ENCODE measurements at places on chromosomes 2 and 18.

DNA sequence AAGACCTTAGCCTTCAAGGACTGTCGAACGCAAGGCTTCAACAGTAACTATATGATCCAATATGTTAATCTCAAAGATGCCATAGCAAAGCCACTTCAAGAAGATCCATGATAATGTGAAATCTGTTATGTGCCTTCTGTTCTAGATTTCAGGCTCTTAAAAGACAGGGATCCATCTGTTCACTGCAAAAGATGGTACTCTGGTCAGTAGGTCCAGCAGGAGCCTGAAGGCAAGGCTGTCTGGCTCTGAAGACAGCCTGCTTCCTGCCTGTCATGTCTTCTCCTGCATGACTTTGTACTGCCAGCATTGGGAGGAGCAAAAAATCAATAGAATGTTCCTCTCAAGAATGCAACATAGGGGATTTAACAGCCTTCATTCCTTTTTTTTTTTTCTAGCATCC is 270.8 kb upstream of the PARD3B start:
- no peak for DNase-seq

DNA sequence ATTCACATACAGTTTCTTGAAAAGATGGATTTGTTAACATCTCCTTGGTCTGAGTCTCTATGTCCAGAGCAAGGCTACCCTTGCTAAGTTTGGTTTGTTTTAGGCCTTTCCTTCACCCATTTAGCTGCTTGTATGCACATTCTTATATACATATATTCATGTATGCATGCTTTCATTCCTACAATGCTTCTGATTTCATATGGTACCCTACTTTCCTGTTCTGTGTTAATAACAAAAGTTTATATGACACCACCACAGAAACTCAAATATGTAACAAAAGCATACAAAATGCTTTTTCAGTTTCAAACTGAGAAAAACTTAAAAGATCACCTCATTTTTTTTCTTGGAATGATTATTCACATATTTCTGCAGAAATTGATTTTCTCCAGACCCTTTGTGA is 39.4 kb downstream of the OSGEPL1 start:
- DNase-seq = peak; percentile 53

DNA sequence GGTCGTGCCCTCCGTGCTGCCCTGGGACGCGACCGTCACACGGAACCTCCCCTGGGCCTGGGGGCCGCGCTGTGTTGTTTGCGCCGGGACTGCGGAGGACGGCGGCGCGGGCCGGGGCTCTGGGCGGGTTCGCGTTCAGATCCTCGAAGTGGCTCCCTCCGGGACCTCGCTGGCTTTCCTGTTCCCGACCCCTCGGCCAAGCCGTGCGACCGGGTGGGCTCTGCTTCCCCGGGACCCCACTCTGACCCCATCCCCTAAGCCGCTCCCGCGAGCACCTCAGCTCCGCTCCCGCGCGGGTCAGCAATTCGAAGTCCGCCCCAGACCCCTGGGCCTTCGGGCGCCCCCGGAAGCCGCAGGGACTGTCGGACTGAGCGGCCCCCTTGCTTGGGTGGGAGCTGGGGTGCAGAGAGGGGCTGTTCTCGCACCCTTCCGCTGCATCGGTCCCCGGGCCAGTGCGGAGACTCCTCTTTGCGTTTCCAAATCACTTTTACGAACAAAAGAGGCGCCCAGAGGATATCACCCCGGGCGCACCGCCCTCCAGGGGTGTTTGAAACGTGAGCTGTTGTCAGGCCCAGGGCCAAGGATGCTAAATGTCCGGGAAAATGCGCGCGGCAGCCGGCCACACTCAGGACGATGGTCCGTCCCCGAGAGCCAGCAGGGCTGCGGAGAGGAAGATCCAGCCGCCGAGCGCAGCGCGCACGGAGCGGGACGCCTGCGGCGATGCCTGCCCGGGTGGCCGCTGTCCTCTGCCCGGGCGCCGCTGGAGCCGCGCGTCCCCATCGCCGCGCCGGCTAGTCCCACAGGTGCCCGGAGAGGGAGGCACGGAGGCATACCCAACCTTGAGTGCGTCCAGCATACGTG is 73.5 kb downstream of the ZCCHC2 start:
- no peak for DNase-seq

- DNase-seq = no peak
Measured at GRCh38 chr2:94602466-94602865, 268.8 kb upstream of the TEKT4 start.

DNA sequence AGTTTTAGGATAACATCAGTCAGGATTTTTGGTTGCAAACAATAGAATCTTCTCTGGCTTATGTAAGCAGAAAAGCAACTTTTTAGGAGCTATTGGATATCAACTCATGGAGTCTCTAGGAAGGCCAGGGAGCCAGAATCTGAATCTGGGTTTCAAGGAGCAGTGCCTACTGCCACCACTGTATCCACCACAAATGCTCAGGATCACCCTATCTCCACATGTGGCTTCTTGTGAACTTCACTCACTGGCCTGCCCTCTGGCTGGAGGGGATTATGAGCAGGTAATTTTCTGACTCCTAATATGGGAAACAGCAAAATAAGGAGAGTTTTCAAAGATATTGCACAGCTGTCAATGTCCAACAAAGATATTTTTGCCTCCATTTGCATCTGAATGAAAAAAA is 142.9 kb downstream of the PKP4 start:
- no peak for DNase-seq

GRCh38 chr2:156680266-156680665 is 244.1 kb downstream of the GPD2 start:
- no peak for DNase-seq

GRCh38 chr2:62238236-62238635 is 42.3 kb downstream of the B3GNT2 start:
- no peak for DNase-seq

- DNase-seq = no peak
Measured at GRCh38 chr2:46825939-46826568, 89.6 kb downstream of the MCFD2 start.

DNA sequence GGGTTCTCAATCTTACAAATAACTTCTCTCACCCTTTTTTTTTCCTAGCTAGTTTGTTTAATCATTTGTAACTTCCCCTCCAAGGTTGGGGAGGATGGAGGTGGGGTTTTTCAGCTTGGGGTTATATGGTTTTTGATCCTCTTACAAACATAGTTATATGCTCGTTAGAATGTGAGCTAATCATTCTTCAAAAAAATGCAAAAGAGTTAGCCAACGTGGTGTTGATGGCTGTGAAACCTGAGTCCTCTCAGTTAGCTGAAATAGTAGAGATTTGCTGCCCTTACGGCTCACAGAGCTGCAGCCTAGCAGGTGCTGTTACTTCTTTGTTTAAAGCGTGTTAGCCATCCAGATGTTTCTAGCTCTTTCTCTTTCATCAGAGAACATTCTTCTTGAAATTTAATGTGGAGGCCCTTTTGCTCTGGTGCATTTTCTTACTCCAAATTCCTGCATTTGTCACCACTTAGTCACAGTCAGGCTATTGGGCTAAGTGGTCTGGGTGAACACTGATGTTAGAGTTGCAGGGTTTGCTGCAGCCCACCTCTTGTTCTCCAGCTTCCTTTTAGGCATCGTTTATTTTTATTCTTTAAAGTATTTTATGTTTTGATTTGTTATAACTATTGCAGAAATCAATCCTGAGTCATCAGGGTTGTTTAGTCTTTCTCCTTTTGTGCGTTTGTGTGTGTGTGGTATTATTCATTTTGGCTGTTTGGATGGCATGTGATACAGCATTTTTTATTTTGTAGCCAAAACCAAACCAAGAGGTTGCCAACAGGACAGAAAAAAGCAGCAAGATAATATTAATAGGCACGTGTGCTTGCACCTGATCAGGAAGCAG is 41.1 kb downstream of the LIMS1 start:
- DNase-seq = no peak

DNA sequence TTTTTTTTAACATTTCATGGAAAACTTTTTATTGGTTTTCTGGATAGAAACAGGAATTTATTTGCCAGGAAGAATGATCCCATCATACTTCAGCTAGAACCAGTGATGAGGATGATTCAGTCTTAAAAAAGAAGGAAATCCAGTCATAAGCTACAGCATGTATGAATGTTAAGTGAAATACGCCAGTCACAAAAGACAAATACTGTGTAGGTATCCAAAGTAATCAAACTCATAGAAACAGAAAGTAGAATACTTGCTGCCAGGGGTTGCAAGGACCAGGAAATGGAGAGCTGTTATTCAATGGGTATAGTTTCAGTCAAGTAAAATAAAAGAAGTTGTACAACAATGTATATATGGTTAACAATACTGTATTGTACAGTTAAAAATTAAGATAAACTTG is 21.3 kb downstream of the PSME4 start:
- DNase-seq = peak; percentile 9

DNA sequence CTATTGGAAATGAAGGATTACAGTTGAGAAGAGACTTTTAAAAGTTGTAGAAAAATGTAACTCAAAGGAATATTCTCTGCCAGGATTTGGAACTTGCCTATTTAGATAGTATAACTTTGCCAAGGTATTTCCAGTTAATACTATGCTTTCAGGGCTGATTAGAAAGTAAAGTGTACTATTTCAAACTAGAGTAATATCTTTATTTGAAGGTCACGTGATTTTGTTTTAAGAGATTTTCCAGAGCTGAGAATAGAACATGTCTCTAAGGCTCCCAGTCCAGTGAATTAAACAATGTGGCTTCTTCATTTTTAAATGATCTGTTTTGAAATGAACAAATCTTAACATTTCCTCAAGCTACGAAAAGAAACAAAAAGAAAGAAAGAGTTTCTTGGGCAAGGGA is 53.9 kb downstream of the CCDC148 start:
- DNase-seq = no peak

DNA sequence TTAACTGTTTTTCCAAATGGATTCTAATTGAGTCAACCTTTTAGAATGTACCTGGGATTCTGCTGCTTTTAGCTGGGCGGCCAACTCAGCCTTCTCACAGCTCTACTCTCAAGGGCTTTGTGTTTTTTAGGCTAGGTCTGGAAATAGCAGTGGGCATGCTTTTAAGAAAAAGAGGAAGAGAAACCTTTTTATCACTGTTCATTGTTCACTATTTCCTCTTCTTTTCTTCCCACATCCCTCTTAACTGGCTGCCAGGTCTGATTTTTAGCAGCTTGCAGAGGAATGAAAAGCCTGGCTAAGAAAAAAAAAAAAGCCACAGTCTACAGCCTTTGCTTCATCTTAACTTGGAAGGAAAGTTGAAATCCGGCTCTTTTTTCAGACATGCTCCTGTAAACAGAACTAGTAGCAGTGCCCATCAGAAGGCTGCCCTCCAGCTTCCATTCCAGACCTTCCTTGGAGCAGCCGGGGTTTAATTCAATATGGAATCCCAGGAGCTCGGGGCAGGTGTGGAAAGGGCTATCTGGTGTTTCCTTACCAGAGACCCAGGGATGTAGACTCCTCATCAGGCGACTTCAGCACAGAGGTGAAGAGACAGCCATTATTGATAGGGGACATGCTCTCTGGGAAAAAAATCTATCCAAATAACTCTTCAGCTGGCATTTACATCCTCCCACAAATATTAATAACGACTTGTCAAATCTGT is 230.7 kb downstream of the MYO3B start:
- DNase-seq = no peak

GRCh38 chr18:33440060-33441043 is at the start of gene CCDC178:
Gene CCDC178 (minus strand): TSS chr18:33440721. CDS start chr18:33412088, 28,633 bp downstream.
- DNase-seq = no peak

DNA sequence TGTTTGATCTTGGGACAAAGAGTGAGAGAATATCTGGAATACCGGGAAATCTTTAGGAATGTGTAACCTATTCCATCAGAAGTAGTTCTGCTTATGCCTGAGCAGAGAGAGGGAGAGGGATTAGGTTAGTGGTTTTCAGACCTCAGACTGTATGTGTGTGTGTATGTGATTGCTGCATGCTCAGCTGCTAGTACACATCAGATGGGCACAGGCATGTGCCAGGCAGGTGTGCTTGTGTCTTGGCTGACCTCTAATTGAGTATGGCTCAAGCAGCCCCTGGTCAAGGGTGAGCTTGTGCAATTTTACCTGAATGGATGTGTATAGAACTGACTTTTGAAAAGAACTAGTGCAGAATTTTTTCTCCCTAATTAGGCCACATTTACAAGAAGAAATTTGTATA is 91.2 kb downstream of the INSIG2 start:
- DNase-seq = no peak

- DNase-seq = no peak
Measured at GRCh38 chr2:148622366-148622765, 22.2 kb upstream of the EPC2 start.

GRCh38 chr2:128692895-128693742 is 374.5 kb upstream of the HS6ST1 start:
- DNase-seq = no peak

- no peak for DNase-seq
Measured at GRCh38 chr2:186069676-186070075, 331.1 kb downstream of the FSIP2 start.

GRCh38 chr2:75311993-75312392 is 112.7 kb upstream of the TACR1 start:
- no peak for DNase-seq

DNA sequence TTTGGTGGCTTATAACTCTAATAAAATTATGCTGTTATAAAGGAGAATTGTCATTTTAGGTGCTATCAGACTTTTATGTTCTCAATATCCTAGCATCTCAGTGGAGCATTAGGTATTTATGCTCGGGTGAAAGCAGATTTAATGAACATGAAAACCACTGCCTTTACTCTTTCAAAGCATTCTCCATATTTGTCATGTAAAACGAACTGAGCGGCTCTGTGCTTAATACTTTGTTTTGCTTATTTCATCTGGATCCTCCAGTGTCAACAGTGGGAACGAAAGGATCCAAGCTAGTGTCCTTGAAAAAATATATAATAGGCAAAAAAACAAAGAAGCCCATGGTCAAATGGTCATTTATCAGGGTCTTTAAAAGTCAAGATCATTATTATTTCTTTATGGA is 53.5 kb downstream of the THSD7B start:
- no peak for DNase-seq

DNA sequence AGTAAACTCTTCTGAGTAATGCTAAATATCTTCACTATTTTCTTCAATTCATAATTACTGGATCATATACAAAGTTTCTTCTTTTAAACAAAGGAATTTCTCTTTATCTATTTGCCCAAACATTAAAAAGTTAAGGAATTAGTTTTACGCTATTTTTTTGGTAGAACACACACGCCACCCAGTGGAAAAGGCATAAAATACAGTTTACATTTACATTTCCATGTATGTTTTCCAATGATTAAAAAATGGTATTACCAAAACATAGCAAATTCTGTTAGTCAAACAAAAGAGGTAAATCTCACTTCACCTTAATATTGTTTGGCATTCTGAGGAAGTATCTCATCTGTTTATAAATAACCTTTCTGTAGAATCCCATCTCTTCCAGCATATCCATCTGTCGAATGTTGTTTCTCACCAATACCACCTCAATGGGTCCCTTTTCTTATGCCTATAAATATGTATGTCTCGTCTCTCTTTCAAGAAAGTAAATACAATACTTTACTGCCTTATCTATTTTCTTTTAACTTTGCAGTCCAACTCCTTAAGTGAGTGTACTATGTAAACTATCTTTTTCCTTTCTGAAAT is 7.2 kb downstream of the BOLL start:
- peak; percentile 41 for DNase-seq

- peak; percentile 71 for DNase-seq
Measured at GRCh38 chr18:62505669-62506494, 16.9 kb upstream of the ZCCHC2 start.

Data from activated CD4-positive, alpha-beta T cell treated with anti-CD3 and anti-CD28 coated beads, Interleukin-10, Interleukin-2, amounts not matched to agents 100 ng/mL and 50 ng/mL, durations not matched to agents 16 hours and 8 hours (primary cell).